Mesenteric fat pad (tissue), 1 donor: ENCODE measurements at places on chromosomes 7 and 10.
A peak's percentile ranks its signal among the peaks of the same experiment; 100 is the strongest.

DNA sequence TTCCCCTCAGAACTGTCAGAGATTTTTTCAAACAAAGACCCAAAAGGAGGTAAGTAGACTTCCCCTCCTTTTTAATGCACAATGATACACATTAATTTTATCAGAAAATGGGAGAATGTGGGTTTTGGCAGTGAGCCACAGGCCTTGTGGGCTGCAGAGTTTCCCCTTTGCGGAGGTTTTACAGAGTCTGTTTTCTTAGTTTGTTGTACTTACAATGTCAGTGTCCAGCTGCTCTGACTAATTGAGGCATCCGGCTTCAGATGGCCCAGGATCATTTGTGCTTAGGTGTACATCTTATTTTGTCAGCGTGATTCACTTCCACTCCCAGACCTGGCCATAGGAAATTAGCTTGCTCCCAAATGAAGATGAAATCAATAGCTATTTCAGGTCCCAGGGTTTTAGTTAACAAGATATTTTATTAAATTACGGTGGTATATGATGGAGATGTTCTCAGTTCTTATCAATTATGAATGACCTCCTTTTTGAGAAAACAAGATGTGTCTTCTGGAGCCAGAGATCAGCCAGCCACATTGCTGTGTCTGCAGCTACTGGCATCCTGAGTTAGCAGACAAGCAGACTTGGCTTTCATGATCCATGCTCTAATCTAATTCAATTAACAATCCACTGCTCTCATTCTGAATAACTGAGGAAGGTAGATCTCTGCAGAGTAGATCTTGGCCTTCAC is 1086.6 kb upstream of the SORCS1 start:
- no peak for DNase-seq

DNA sequence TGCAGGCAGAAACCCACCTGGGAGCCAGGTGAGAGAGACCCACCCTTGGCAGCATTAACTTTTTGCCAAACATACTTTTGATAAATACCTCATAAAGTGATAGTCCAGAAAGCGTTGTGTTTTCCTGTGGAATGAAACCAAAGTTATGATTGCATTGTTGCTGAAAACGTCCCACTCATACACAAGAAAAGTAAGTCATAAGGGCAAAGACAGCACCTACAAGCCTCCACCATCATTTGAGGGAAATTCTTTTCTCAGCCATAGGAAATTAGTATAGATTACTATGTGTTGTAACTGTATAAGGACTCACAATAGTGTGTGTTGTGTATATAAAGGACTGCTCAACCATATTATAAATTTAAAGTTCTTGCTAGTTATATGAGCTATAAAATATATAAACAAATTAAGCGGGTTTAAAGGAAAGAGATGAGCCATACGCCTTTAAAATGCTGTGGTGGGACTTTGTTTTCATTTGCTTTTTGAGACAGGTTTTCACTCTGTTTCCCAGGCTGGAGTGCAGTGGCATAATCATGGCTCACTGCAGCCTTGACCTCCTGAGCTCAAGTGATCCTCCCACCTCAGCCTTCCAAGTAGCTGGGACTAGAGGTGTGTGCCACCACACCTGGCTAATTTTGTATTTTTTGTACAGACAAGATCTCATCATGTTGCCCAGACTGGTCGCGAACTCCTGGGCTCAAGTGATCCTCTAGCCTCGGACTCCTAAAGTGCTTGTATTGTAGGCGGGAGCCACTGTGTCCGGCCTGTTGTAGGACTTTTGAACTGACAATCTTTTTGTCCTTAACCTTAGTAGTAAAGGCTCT is 160.8 kb downstream of the PKD1L1 start:
- DNase-seq, result no peak

- DNase-seq, result no peak
Measured at GRCh38 chr7:126211875-126212274, 1040.9 kb downstream of the GRM8 start.

DNA sequence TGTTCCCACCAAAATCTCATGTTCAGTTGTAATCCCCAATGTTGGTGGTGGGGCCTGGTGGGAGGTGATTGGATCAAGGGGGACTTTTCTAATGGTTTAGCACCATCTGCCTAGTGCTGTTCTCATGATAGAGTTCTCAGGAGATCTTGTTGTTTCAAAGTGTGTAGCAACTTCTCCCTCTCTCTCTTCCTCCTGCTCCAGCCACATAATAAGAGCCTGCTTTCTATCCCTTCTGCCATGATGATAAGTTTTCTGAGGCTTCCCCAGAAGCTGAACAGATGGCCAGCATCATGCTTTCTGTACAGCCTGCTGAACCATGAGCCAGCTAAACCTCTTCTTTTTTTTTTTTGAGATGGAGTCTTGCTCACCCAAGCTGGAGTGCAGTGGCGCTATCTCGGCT is 910.6 kb downstream of the KCNMA1 start:
- no peak for DNase-seq

DNA sequence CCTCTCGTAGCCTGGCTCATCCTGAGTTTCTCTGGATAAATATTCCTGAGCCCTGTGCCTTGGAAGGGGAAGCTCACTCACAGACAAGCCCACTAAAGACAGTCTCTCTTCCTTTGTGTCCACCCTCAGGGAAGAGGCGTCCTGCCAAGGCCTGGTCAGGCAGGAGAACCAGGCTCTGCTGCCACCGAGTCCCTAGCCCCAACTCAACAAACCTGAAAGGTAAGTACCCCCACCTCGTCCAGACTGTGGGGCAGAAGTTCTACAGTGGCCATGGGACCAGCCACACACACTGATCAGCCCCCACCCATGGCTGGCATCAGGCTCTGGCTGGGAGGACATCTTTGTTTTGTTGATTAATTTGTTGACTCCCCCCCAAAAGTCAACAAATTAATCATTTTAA is 2.8 kb downstream of the GPR15LG start:
- peak; percentile 41 for DNase-seq

- no peak for DNase-seq
Measured at GRCh38 chr10:114301177-114301576, 62.1 kb downstream of the VWA2 start.

DNA sequence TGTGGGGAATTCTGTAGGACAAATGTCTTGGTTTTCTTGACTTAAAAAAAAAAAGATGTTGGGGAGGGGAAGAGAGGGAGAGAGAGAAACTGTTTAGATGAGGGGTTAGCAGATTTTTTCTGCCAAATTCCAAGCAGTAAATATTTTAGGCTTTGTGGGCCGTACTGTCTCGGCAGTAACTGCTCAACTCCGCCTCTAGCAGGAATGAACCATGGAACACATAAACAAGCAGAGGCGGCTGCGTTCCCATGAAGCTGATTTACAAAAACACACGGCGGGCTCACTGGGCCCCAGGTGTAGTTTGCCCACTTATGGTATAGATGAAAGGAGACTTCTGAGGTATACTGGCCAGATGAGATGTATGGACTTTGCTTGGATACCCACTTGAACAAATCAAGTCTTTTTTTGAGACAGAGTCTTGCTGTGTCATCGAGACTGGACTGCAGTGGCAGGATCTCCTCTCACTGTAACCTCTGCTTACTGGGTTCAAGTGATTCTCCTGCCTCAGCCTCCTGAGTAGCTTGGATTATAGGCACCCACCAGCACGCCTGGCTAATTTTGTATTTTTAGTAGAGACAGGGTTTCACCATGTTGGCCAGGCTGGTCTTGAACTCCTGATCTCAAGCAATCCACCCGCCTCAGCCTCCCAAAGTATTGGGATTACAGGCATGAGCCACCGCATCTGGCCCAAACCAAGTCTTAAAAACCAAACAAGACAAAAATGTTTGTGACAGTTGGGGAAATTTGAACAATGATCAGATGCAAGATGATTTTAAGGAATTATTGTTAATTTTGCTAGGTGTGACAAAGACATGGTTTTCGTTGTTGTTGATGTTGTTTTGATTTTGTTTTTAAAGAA is 9.7 kb upstream of the ADAMTS14 start:
- peak; percentile 59 for DNase-seq

GRCh38 chr10:129032372-129033313 is 434.4 kb upstream of the MGMT start:
- no peak for DNase-seq

DNA sequence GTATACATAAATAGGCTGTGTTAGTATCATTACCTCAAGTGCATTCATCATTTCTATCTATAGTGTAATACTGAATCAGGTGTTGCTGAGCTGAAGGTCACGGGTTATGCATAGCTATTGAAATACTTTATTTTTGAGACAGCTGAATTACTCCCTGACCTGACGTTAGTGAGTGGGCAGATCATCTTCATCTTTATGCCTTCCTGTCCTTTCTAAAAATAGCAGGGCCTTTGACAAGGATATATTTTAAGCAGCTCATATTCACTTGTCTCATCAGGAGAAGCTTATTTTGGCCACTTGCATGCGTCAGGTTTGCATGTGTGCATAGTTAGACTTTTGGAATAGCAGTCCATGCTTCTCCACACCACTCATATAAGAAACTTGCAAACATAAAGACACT is 63.6 kb upstream of the DKK1 start:
- DNase-seq, result no peak
